ENCODE measurements at places on chromosomes 11 and 22.
A peak's percentile ranks its signal among the peaks of the same experiment; 100 is the strongest.

- no peak for DNase-seq
These were observed at the start of gene SCN4B for GRCh38 chr11:118152552-118153471. SCN4B (minus strand) TSS chr11:118152823; CDS start chr11:118152673, 150 bp downstream.

DNA sequence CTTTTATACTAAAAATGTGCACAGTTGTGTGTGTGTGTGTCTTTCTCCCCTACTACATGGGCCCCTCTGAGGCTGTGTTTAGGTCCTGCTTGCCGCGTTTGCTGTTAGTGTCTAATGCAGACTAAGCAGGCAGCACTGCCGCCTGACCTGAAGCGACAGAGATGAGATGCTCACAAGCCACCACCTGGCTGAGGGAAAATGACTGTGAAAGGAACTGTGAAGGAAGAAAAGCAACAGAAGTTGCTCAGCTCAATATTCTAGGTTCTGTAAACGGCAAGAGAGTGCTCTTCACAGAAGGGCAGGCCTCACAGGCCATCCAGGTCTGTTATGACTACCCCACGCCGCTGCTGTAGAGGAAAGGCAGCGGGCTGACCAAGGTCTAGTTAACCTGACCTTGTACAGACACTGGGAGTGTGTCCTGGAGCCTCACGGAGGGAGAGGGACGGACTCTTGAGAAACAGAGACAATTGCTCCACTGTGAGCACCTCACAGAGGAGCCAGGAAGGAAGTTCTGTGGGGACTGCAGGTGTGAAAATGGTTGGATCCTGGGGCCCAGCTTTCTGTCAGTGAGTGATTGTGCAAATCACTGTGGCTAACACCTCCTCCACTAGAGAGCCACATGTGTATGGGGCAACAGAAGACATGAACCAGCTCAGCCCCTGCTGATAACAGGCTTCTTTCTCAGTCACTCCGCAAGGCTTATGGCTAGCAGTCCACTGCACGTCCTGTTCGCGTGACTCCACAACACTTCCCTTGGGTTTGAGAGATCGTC lies 31.3 kb upstream of the YPEL1 start:
- DNase-seq: peak; percentile 67

- DNase-seq: no peak
These were observed 56.6 kb downstream of the LRRC32 start for GRCh38 chr11:76613901-76614300.

DNA sequence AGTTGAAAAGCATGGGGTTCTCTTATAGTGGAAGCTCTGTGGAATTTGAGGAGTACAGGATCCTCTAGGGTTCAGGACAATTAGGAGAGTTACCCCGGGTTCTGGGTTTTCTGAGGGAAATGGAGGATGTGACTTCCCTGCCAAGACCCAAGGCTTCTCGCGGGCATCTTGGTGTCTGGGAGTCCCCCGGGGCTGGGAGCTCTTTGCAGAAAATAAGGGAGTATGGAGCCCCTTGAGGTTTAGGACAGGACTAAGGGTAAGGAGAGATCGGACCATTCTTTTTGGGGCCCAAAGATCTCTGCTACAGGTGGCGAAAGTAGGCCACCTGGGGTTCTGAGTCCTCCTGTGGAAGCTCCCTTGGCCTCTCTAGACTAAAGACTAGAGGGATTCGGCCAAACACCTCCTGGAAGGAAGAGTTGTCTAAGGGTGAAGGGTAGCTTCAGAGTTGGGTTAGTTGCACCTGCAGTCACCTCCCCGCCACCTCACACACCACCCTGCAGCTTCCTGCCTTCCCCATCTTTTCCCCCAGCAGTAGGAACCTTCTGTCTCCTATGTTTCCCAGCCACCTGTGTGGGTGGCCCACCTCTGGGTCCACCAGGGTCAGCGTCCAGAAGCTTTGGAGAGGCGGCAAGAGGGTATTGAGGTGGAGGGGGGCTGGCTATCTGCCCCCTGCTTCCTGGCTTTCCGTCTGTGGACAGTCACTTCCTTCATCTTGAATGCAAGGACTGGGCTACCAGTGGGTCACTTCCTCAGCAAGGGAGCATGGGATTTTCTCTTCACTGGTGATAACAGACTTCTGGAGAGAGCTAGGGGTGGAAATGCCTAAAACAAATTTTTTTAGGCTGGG lies 908 bp downstream of the LIMK2 start:
- DNase-seq: peak; percentile 10

GRCh38 chr11:290621-291231 lies 1.8 kb downstream of the PGGHG start:
- no peak for DNase-seq

- no peak for DNase-seq
These were observed 20.8 kb upstream of the RFPL3 start for GRCh38 chr22:32336771-32337424.

- no peak for DNase-seq
These were observed 73.2 kb upstream of the TCF20 start for GRCh38 chr22:42343531-42344081.

DNA sequence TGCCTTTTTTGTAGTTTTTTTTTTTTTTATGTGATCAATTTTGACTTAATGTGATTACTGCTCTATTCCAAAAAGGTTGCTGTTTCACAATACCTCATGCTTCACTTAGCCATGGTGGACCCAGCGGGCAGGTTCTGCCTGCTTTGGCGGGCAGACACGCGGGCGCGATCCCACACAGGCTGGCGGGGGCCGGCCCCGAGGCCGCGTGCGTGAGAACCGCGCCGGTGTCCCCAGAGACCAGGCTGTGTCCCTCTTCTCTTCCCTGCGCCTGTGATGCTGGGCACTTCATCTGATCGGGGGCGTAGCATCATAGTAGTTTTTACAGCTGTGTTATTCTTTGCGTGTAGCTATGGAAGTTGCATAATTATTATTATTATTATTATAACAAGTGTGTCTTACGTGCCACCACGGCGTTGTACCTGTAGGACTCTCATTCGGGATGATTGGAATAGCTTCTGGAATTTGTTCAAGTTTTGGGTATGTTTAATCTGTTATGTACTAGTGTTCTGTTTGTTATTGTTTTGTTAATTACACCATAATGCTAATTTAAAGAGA lies 12.5 kb downstream of the CCND1 start:
- no peak for DNase-seq

DNA sequence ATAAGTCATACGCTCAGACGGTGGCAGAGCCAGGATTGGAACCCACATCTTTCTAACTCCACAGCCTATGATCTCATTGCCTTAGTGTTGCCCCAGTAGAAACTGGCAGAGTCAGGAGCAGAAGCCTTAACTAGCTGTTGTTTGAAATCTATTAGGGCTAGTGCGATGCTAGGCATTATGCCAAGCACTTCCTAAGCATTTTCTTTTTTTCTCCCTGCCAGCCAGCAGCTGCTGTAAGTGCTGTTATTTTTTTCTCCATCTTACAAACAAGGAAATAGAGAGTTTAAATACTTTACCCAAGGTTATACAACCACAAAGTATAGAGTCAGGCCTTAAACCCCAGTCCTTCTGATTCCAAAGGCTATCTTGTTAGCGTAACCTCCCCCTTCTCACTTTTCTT lies 161.0 kb upstream of the SORL1-AS1 start:
- no peak for DNase-seq

DNA sequence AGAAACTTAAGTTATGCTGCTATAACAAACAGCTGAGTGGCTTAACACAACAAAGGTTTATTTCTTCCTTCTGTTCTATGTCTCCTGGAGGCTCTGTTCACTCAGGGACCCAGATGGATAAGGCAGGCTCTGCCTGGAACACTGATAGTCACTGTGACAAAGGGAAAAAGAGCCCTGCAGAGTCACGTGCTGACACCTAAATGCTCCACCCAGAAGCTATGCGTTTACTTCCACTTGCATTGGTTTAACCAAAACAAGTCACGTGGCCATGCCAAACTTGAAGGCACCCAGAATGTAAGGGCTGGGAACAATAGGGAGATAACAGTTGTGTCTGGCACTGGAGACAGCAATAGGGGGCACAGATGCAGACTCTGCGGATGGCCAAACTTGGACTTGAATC lies 3.4 kb upstream of the MS4A15 start:
- DNase-seq: no peak

GRCh38 chr22:48719978-48720661 lies 1107.6 kb downstream of the BRD1 start:
- peak; percentile 6 for DNase-seq

GRCh38 chr11:46298699-46299433 lies 21.4 kb downstream of the CREB3L1 start:
- no peak for DNase-seq

GRCh38 chr11:130913268-130913667 lies 3.0 kb downstream of the SNX19 start:
- no peak for DNase-seq

GRCh38 chr11:115930291-115930690 lies 426.1 kb upstream of the CADM1 start:
- no peak for DNase-seq

GRCh38 chr11:65496304-65497140 lies 2.3 kb upstream of the MALAT1 start:
- DNase-seq: peak; percentile 37

DNA sequence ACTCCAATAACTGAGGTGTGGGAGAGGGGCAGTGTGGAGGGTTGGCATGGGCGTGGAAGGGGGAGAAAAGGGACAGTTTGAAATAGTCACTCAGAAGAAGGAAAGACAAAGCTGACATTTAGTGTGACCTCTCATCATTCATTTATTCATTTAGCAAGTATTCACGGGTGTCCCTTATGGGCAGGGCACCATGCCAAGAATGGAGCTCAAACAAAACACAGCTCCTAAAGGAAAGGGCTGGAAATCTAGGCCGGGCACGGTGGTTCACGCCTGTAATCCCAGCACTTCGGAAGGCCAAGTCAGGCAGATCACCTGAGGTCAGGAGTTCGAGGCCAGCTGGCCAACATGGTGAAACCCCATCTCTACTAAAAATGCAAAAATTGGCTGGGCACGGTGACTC lies 19.4 kb upstream of the DGKZ start:
- DNase-seq: no peak

DNA sequence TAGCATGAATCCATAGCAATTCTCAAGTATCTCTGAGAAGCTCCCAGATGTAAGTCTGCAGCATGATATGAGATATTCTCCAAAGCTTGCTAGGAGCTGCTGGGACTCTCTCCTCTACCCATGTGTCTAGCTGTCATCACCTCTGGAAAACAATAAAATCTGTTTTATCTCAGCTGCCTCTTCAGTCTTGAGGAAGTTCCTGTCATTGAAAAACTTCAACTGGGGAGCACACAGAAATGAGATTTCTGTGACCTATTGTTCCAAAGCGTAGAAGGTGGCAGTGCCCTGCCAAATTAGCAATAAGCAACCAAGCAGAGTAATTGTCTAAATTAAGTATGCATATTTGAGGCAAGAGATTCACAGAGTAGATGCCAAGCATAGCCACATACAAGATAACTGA lies 1380.6 kb upstream of the RAG2 start:
- no peak for DNase-seq

GRCh38 chr11:94754819-94755218 lies 13.3 kb upstream of the AMOTL1 start:
- no peak for DNase-seq

DNA sequence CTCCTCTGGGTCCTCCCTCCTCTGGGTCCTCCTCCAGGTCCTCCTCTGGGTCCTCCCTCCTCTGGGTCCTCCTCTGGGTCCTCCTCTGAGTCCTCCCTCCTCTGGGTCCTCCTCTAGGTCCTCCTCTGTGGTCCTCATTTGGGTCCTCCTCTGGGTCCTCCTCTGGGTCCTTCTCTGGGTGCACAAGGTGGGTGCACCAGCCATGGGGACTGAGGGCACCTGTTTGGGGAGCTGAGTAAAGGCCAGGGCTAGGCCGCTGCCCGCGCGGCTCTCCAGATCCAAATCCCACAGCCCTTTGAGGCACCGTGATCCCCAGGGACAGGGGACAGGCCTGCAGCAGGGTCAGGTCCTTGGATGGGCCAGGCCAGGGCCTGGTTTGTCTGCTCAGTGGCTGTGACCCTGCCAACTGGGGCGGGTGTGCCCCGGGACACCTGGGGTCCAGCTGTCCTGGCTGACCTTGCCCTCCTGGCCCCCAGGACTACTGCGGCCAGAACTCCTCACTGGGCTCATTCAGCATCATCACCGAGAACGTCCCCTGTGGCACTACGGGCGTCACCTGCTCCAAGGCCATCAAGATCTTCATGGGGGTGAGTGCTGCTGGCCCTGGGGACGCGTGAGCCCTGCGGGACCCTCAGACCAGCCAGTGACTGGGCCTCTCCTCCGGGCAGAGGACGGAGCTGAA lies 12.7 kb downstream of the MUC2 start:
- DNase-seq: no peak

- no peak for DNase-seq
These were observed 6.7 kb upstream of the RTN4RL2 start for GRCh38 chr11:57453543-57454177.

GRCh38 chr22:23395530-23396361 lies 184.3 kb downstream of the IGLL1 start:
- no peak for DNase-seq

- peak; percentile 15 for DNase-seq
These were observed 24.8 kb downstream of the ACER3 start for GRCh38 chr11:76885390-76886097.

DNA sequence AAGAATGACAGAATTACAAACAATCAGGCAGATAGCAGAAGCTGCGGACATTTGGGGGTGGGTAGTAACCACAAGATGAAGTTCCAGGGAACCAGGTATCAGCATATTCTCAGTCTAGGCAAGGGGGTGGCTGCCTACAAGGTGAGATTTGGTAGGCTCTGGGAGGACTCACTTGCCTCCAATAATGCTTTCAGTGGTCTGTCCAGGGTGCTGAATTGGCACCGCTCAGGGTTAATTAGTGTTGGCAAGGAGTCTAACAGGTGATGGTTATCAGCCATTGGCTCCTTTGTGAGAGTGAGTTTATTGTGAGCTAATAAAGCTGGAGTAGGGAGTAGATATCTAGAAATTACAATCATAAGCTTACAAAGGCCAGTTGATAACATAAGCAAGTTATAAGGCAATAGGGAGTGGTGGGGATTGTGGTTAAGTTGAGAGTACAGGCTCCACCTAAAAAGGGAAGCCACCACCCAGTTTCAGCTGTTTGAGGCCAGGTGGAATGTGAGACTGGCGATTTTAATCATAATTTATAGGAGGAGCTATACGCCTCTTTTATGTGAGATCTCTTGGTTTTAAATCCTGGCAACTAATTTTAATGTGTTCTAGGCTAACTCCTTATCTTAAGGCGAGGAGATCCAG lies 320.5 kb downstream of the MIAT start:
- no peak for DNase-seq

DNA sequence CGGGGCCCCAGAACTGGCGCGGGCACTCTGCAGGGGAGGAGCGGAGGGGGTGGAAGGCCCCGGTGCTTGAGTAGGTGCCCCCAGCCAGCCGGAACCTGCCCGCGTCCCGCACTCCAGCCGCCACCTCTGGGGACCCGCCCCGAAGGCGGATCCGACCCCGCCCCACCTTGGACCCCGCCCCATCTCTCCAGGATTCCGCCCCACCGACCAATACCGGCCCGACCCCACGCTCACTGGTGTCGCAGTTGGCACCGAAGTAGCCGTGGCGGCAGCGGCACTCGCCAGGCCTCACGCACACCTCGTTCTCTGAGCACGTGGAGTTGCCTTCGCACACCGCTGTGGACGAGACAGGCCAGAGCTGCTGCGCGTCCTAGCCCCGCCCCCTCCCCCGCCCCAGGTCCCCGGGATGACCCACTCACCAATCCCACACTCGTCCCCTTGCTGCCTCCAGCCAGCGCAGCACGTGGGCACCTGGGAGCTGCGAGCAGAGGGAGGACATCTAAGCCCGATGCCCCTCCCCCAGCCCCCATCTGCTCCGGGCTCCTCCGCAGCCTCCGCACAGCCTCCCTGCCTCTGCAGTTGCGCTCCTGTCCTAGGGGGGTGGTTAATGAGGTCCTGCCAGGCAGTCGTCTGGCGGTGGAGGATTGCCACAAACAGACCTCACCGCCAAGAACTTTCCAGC lies 6.0 kb downstream of the SCARF2 start:
- DNase-seq: no peak

Measured in stimulated activated naive CD8-positive, alpha-beta T cell treated with anti-CD3 and anti-CD28 coated beads, Interleukin-15, Interleukin-2, amounts not matched to agents 100 U/mL and 50 U/mL, for 24 hours (primary cell).